ENCODE measurements at places on chromosomes 12 and 14.

GRCh38 chr14:89226801-89227495, 190.1 kb downstream of the FOXN3 start:
- DNase-seq: no peak

GRCh38 chr14:52730709-52731111, 744 bp downstream of the STYX start:
- no peak for DNase-seq

DNA sequence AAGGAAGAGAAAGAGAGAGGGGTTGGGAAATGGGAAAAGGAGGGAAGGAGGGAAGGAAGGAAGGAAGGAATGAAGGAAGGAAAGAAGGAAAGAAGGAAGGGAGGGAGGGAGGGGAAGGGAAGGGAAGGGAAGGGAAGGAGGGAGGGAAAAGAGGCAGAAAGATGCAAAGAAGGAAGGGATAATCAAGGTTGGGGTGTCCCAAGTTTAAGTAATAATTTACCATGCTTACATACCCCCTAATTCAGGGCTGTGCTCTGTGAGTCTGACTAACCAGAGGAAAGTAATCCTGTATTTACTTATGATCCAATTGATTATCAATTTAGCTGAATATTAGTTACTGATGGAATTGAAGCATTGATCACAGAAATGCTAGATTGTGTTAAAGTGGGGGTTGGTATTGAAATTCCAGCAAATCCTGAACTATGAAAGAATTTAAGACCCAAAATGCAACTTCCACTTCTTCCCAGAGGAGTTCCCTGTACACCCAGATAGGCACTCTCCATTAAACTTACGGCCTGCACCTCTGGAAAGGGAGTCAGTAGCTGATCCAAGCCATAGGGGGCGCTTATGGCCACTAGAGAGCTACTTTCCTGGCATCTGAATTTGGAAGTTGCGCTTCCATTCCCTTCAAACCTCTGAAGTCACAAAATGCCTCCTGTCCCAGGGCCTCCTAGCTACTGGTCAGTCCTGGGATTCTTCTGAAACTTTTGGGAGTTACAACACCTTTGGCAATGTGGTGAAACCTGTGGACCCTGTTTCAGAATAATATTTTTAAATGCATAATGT, 162.7 kb upstream of the PWP1 start:
- no peak for DNase-seq

DNA sequence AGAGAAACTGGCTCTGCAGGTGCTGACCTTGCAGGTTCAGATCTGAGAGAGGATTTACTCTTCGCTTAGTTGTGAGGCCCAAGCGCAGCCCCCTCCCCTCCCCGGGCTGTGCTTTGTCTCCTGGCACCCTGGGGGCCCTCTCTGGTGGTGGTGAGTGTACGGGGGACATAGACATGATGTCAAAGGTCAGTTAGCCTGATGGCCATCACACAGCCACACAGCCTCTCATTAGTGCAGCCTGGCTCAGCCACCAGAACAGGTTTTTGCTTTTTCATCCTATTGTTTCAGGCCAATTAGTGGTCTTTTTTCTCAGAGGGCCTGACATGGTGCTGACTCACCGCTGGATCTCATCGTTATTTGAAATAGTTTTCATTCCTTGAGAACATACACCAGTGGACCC, 437.9 kb downstream of the AACS start:
- DNase-seq: no peak

DNA sequence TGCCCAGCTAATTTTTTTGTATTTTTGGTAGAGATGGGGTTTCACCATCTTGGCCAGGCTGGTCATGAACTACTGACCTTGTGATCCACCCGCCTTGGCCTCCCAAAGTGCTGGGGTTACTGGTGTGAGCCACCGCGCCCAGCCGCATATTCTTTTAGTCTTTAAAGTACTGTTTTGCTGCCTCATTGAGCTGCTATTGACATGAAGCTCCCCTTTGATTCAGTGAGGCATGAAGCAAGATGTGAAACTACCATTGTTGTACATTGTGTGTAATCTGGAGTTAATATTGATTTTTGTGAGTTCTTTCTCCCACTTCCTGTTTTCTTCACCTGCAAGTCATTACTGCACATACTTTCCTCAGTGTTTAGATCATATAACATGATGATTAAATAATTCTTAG, 80.8 kb downstream of the MNAT1 start:
- no peak for DNase-seq

- no peak for DNase-seq
Observed at GRCh38 chr14:89493406-89493805, 76.4 kb upstream of the FOXN3 start.

- DNase-seq: no peak
Observed at GRCh38 chr14:77979171-77979570, 179.3 kb downstream of the ADCK1 start.

DNA sequence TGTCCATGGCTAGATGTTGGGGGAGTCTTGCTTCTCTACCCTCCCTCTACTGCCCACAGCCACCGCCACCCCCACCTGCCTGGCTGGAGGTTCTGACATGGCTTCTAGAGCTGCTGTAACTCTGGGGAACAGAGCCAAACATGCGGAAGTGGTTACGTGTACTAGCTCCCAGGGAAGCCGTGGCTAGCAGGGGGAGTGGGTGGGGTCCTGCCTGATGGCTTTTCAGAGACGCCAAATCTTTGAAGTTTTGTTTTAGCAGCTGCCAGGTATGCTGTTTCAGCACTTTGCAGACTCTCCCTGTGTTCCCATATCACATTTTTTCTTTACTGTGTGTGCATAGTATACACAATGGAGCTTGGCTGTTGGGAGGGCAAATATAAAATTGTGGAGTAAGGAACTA, 150.3 kb downstream of the TGFB3 start:
- DNase-seq: peak; percentile 81

GRCh38 chr12:79186506-79186905, 321.9 kb downstream of the SYT1 start:
- no peak for DNase-seq

DNA sequence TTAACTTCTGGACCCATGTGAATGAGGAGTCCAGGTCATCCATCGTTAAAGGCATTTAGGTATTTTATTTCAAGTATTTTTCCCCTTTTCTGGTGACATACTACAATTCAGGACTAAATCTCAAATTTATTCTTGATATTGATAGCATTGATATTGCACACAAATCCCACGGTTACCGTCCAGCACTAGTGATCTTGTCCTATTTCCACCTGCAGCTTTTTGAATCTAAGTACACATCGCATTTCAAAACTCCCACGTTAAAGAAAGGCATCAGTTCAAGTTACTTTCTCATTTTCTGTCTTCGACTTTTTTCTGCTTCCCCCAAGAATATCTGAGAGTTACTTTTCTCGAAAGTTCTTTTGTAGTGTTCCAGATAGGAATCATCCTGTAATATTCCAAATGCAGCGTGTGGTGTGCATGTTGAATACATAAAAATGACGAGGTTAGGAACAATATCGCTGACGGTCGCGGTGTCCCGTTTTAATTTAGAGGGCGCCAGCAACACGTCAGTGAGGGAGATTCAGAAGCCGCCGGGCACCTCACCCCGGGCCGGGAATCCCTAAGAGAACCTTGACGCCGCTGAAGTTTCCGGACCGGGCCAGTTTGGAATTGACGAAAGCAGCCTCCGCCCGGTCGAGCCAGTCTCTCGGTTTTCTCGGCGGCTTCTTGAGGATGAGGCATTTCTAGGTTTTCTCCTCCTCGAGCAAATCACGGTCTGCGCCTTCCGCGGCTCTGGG, 569 bp upstream of the RGS6 start:
- DNase-seq: no peak

DNA sequence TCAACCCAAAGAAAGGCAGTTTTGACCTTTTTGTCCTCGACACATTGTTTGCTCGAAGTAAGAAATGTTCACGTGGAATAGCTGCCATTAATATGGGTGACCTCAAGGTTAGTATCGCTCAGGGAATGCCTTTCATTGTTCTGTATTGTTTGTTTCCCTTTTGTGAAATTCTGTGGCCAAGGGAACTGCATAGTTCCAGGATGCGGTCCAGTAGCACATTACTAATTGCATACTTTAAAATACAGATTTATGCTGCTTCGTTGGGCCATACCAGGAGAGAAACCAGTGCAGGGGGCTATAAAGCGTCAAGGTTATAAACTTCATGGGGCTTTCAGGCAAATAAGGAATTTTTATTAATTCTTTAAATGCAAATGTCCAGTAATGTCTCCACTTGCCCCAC, 73.3 kb upstream of the USP44 start:
- no peak for DNase-seq

DNA sequence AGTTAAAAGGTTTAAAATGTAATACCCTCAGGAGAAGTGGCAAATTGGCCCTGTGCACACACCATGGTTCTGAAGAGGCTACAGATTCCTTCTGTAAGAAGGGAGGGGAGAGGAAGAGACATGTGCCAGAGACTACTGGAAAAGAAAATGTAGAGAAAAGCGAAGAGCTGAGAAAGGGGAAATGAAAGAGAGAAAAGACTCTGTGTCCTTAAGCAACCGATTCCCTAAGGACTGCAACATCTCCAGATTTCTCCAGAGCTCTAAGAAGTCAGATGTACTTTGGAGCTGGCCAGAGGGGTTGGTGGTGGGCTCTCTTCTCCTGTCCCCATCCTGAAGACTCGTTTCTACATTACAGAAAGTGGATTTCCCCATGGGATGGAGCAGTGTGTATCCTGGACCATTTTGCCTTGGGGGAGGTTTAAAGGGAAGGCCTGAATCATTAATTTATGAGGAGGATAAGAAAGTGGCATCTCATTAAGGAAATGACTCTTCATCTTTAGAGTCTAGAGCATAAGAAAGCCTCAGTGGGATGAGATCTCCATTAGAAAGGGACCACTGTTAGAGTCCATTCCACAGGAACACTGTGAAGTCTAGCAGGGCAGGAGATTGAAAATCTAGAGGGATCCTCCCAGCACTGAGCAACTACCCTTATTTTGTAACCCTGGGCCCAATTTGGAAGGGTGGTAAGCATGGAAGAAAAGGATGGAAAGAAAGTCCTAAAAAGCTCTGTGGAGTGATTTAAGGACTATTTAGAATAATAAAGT, 45.5 kb upstream of the FUT8 start:
- no peak for DNase-seq

DNA sequence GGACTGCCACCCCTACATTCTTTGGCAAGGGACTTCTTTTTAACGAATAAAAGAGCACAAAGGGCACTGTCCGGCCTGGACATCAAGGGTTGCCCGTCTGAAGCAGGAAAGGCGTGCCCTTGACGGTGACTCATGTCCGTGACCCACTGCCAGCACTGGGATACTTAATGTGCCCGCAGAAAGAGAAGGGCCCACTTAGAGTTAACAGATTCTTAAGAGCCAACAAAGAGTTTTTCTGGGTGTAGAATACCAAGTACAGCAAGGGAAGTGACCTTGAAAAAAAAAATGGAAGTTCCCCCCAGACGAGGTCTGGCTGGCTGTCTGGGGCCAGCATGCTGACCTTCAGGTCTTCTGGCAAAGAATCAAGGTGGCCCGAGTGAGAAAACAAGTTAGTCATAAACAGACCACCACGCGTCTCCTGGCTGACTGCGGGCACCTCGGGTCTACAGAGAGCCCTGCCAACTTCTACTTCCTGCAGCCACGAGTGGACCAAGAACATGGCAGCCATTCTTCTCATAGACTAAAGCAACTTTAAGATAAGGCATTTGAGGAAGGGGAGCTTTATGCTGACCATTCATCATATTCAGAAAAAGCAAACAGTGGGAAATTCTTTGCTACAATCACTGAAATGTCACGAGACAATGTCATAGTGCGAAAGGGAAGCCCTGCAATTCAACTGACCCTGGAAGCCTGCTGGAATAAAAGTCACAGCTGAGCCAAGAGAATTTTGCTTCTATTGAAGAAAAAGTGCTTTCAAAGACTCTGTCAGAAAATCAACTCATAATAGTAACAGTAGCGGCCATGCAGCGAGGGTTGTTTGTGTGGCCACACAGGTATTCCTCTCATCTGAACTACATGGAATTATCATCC, 10.5 kb upstream of the SELPLG start:
- no peak for DNase-seq

- DNase-seq: no peak
Observed at GRCh38 chr12:12835378-12836146, 22.4 kb downstream of the DDX47 start.

- DNase-seq: no peak
Observed at GRCh38 chr12:28258998-28259397, 68.7 kb downstream of the CCDC91 start.

- no peak for DNase-seq
Observed at GRCh38 chr12:51295651-51296050, 25.4 kb upstream of the SMAGP start.

- no peak for DNase-seq
Observed at GRCh38 chr14:41230683-41231082, 376.0 kb upstream of the LRFN5 start.

DNA sequence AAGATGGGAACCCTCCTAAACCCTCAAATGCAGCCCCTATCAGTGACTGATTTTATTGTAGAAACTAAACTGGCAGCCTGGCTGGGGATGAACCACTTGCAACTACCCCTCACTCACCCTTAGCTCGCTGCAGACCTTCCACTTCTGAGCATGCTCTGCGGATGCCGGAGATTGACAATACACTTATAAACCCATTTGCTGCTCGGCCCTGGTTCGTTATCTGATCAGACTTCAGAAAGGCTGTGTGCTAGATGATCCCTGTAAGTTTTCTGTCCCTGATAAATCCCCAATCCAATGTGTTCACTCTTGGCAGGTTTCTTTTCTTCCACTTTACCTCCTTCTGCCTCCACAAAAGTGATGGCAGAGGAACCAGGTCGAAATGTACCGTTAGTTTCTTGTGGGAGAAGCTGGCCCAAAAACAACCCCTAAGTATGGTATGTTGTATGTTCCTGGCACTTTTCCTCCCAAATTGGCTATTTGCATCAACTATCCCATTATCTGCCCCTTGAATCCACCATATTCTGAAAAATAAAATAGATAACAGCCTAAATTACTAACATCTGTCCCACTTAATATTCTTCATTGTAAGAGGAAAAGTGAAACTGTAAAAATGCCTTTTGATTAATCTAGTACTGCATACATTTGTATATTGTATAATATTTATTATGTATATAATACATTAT, 18.8 kb downstream of the RPH3A start:
- no peak for DNase-seq

DNA sequence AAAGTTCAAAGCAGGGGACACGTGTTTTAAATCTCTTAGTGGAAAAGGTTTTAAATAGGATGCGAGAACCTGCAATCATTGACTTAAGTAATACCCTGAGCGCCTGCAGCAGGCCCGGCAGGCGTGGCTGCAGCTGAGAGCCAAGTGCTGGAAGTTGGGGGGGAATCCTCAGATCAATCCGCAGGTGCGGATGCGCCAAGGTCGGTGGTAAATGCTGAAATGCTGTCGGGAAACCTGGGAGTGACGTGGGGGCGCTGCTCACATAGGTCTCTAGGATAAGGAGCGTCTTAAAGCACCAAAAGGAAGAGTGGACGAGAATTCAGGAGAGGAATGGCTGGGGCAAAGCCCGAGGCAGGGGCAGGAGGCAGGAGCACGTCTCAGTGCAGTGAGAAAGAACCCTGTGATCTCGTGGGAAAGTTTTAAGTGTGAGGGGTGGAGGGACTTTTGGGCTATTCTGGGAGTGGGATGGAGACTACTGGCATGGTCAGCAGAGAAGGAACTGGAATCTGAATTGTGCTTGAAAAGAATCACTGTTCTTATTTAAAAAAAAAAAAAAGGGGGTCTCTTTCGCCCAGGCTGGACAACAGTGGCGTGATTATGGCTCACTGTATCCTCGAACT, 883 bp upstream of the CDCA4 start:
- DNase-seq: no peak
